SIG-M5 (cell line): ENCODE measurements at places on chromosomes 4 and X.

DNA sequence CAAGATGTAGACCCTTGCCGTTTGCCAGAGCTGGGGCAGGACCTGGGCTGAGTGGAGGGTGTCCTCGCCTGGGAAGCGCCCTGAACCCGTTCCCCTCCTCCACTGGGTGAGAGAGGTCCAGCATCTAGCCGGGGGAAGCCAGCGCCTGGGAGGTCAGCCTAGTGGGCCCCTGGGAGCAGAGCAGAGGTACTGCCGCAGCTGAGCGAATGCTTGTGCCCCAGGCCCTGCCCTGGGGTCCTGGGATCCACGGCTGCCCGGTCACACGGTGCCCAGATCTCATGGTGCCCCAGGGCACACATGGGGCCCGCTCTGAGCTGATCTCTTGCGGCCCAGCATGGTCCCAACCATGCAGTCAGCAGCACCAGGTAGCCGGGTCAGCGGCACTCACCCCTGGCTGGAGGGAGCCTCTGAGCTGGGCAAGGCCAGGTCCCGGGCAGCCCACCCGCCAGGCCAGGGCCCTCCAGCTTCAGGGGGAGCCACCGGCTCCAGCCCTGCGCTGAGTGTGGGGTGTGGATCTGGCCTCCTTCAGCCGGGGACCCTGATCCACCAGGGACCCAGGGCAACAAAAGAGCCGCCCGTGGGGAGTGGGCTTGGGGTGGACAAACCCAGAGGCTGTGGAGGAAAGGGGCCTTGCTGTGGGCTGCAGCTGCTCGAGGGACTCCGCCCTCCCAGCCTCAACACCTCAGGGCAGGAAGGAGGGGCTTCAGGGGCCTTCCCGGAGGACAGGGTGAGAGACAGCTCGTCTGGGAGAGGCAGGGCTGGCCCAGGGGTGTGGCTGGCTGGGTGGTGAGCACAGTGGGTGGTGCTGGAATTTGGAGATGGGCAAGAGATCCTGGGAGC lies 4.1 kb upstream of the CPLX1 start:
- no peak for DNase-seq

DNA sequence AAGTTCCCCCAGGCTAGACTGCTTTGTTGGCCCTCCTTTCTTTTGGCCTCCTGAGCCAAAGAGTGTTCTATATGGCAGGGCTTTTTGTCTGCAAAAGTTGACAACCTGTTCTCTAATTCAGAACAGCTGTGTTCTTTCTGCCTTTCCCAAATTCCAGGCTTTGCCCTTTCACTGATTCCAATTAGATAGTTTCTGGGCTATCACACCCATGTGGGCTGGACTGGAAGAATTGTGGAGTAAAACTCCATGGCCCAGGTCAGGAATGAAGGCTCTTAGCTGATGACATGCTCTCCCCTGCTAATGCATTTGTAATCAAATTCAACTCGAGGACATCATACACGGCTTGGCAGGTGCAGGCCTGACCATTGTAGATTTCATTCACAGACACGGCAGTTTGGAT lies 19.4 kb downstream of the BMP3 start:
- no peak for DNase-seq

- no peak for DNase-seq
Observed at GRCh38 chr4:16192631-16193518, 33.4 kb downstream of the TAPT1 start.

- no peak for DNase-seq
Observed at GRCh38 chrX:482192-482701, 95.5 kb upstream of the PPP2R3B start.

- DNase-seq: no peak
Observed at GRCh38 chrX:108307132-108308085, 130.8 kb downstream of the COL4A6 start.

DNA sequence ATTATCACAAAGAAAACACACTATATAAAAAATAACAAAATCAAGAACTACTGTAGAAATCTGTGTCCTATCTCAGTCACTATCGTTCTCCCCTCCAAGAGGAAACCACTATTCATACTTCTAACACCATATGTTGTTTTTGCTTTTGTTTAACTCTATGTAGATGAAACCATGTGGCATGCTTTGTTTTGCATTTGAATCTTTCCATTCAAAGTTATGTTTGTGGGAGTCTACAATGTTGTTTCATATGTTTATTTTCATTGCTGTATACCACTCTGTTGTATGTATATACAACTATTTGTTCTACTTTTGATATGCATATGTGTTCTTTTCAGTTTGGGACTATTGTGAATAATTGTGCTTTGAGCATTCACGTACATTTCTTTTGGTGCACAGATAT lies 116.1 kb downstream of the PABPC4L start:
- DNase-seq: no peak

- no peak for DNase-seq
Observed at GRCh38 chr4:92304606-92305005, 840 bp downstream of the GRID2 start.

DNA sequence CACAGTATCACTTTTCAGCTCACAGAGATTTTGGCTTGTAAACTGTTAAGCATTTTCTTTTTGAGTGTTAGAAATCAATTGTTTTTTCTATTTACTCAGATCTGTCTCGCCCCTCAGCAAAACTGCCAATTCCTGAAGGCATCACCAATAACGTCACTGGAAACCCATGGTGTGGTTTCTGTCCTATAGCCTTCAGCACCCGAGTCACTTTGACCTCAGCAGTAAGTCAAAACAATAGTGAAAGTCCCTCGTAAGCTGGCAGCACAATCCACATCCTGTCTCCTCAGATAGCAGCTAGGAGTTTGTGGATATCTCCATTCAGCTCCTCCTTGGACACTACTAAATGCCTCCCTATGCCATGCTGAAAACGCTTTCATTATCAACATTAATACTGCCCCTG lies 1787.4 kb upstream of the ADGRL3 start:
- no peak for DNase-seq

DNA sequence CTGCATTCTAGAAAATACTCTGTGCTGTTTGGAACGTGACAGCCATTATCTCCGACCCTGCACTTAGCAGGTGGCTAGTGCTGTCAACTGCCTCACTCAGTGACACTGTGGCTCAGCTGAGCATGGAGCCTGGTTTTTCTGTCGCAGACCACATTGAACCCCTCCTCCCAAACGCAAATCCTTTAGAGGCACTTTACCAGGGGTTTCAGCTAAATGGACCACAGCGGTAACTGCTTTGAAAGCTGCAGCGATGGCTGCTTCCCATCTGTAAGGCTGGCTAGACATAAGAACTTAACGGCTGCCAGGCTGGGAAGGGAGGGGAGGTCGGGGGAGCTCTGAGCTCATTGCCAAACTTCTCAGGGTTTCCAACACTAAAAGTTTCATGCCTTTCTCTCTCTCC lies 8.1 kb downstream of the SLC34A2 start:
- DNase-seq: no peak

DNA sequence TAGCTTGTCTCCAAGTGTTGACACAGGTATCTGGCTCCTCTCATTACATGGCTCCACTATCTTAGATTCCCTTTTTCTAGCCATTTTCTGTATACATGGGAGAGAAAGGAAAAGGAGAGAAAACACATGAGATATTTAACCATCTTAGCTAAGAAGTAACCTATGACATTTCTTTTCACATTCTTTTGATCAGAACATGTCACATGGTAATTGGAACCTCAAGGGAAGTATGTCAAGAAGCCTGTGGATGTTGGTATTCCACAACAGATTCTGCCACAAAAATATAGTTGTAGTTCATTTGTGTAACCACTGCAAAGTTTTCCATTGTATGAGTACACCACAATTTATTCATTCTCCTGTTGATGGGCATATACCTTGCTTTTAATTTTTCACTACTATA lies 18.7 kb upstream of the GABRB1 start:
- DNase-seq: no peak

DNA sequence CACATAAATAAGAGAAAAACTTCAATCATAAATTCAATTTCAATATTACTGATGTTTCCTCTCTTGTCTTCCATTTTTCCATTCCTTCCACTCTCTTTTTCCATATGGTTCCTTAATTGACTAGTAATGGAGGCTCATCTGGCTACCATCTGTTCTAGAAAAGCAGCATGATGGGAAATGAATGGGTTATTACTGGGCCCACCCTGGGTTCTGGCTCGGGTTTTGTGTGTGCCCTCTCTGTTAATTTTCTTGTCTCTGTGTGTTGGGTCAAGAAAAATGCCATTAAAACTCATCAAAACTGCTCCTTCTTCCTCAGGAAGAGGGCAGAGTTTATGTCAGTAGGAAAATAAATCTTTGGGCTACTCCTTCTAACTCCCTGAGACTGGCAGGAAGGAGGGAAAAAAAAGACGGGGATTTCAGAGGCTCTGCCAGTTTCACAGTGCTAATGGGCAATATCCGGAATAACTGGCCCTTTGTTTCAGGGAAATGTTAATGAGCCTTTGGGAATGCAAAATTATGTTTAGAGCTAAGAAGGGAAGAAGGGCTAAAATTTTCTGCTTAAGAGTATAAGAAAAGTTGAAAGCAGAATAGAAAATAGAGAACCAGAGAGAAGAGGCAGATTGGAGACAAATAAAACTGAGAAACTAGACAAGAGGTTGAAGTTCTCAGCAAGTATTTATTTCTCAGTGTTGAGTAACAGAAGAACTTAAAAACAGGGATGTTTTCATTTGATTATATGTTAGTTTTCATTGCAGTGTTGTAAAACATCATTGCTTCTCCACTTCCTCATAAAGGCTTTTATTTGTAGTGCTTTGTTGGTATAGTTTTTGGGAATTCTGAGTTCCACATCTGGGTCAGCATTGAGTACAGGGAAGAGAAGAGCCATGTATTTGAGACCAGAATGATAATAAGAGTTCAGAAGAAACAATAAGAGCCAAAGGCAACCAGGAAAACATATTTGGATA lies 19.7 kb downstream of the GABRB1 start:
- DNase-seq: no peak

GRCh38 chr4:74540193-74540592 lies 95.3 kb downstream of the AREG start:
- DNase-seq: no peak

GRCh38 chr4:16199093-16199492 lies 27.2 kb downstream of the TAPT1 start:
- DNase-seq: no peak

DNA sequence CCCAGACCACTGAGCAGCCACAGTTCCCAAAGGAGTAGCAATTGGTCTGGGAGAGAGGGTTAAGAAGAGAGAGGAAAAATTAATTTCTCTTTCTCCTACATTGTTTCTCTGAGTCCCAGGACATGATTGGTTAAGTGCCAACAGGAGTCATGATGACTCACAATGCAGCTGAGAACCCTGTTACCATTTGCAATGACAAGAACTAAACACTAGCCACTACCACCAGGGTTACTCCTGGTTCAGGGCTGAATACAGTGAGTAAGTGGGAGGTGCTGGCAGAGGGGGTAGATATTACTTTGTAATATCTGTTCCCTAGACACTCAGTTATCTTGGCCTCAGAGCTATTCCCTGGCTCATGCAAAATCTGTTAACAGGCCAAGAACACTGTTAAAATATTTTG lies 18.0 kb downstream of the ETDC start:
- no peak for DNase-seq

DNA sequence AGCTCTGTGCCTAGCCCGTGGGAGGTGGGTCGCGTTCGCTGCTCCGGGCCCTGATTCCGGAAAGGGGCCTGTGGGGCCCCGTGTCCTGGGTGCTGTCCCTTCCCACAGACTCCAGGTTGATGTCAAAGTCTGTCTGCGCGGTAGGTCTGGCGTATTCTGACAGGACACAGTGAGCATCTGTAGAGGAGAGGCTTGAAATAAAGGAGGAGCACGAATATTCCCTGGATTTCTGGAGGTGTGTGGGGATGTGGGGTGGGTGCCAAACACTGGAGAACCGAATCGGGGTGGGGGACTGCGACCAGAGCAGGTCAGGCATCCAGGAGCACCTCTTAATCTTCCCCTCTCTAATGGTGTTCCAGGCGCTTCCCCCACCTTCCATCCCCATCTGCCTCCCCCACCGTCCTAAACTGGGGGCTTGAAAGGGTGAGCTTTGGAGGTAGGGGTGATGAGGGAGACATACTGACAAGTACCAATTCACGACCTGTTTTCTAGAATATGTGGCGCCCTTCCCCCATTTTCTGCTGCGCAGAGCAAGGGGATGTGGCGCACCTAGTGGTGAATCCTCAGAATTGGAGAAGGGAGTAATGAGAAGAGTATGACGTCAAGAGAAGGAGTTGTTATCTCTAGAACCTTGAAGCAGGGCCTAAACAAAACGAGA lies 877 bp downstream of the GPRASP1 start:
- no peak for DNase-seq

DNA sequence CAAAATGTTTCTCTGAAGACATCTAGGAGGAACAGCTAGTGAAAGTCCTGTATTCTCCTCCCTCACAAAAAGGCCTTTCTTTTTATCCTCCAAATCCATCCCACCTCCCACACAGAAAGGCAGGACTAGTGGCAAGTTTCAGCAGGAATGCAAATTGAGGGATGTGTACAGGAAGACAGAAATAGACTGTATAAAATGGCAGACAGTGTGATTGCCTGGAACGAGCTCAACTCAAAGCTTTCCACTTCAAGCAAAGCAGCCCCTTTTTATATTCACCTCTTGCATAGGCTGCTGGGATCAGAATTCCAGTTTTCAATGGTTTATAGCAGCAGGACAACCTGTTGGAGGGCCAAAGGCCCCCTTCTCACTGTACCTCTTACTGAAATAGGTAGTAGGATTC lies 57.5 kb downstream of the DCX start:
- no peak for DNase-seq

DNA sequence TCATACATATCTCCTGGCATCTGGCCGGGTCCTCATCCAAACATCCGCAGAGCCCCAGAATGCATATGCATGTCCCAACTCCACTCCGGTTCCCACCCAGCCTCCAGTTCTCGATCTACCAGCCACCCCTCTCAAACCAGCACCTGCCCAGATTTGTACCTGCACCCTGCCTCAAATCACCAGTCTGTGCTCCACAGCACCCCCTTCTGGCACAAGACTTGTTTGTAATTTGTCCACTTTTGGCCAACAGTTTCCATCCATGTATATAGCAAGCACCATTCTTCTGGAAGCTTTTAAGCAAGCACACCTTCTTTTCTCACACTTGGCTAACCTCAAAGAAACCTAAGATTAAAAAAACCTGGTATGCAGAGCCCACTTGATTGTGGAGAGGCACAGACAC lies 644.1 kb downstream of the MID1IP1 start:
- DNase-seq: no peak

DNA sequence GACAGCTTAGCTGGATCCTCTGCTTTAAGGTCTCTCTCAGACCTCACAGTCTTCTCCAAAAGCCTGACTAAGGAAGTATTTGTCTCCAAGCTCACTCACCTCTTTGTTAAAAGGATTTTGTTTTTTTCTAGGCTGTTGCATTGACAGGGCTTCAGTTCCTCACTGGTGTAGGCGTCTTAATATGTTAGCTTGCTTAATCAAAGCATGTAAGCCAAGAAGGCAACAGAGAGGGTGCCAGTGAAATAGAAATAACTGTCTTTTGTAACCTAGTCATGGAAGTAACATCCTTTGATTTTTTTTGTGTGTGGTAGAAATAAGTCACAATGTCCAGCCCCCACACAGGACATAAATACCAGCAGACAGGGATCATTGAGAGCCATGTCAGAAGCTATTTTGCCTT lies 58.8 kb downstream of the FIP1L1 start:
- DNase-seq: no peak

DNA sequence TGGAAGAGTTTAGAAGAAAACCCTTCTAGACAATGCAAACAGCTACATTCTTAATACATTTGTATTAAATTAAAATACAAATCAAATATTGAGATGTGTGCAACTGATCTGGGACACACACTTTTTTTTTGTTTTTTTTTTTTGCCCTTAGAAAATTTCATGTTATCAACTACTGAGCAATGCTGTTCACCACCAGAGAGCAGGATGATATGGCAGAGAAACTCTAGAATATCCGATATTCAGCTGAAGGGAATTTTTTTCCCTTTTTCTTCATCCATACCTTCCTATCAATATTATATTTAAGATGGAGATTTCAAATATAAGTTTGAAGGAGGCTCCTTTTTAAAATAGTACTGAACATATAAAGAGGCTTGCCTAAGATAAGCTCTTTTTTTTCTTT lies 1.0 kb downstream of the NDST3 start:
- no peak for DNase-seq
